ENCODE measurements at places on chromosomes 7 and 10.
A peak's percentile ranks its signal among the peaks of the same experiment; 100 is the strongest.

GRCh38 chr10:60314069-60314940 is 75.4 kb downstream of the ANK3 start:
- DNase-seq = no peak

- no peak for DNase-seq
These were observed 722.1 kb upstream of the CELF2 start for GRCh38 chr10:10295537-10295936.

DNA sequence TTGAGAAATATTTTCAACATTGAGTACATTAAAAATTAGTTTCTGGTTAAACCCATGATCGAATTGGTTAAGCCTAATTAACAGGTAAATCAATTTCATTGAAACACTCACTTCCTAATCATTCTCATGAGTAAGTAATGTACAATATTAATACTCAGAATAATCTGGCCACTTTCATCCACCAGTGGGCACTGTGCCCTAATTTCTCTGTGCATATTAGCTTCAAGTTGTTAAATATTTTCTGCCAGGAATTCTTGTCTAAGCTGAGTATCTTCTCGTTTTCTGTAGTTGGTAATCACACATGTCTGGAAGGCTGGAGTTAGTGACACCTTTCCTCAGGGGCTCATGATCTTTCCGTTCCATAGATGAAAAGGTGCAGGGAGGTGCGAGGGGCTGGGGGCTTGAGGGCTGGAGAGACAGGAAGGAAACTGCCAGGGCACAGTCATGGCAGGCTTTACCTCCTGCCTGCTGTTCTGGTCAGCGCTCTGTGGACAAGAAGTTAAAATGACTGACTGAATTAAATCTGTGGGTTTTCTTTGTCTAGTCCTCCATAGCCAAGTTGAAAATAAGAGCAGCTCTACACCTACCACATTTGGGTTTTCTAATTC is 71.9 kb downstream of the WIPF3 start:
- DNase-seq = peak; percentile 17

GRCh38 chr7:7553386-7553785 is 13.3 kb upstream of the MIOS start:
- DNase-seq = no peak

- DNase-seq = no peak
These were observed 951.6 kb downstream of the ANKRD7 start for GRCh38 chr7:119175911-119176627.

DNA sequence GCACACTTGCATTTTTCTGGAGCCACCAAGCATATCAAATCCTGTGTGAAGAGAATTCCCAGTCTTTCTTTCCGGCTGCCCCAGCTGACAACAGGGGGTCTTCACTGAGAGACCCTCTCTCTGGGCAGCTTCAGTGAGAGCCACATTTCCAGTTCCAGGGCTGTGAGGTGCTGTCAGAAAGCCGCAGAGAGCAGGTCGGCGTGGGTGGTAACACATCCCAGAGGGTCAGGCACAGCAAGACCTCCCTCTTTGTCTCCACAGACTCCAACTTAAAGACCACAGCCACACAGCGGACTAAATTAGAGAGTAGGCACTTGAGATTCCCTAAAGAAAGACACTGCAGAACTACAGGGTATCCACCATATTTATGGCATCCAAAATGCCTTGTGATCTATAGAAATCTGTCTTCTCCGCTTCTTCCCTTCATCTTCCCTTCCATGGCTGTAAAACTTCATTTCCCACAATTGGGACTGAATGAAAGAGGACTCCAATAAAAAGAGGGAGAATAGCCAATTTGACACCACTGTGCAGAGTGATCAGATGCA is 116.0 kb upstream of the C7orf33 start:
- DNase-seq = no peak

- no peak for DNase-seq
These were observed 116.7 kb upstream of the ZMIZ1 start for GRCh38 chr10:78952030-78952429.

GRCh38 chr7:28136420-28136819 is 44.2 kb downstream of the JAZF1 start:
- no peak for DNase-seq

DNA sequence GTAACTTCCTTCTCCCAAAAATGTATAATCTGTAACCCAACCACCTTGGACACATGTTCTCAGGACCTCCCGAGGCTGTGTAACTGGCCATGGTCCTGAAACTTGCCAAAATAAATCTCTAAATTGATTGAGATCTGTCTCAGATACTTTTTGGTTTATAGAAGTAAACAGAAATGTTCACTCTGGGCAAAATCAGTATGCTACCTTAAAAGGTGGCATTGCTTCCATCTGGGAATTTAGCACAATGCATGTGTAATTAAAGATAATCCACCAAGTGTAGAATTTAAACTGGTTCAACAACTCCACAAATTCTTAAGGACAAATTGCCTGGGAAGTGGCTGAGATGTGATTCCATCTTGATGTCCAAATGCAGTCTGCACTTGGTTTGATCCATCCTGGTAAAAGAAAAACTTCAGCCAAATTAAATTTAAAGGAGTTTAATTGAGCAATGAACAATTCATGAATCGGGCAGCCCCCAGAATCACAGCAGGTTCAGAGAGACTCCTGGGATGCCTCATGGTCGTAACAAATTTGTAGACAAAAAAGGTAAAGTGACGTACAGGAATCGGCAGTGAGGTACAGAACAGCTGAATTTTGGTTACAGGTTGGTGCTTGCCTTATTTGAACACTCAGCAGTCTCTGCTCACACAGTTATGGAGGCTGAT is 102.6 kb upstream of the PFKP start:
- DNase-seq = no peak

GRCh38 chr7:14639329-14639728 is 263.2 kb downstream of the DGKB start:
- DNase-seq = no peak

GRCh38 chr7:92648067-92648466 is 57.9 kb upstream of the FAM133B start:
- no peak for DNase-seq

DNA sequence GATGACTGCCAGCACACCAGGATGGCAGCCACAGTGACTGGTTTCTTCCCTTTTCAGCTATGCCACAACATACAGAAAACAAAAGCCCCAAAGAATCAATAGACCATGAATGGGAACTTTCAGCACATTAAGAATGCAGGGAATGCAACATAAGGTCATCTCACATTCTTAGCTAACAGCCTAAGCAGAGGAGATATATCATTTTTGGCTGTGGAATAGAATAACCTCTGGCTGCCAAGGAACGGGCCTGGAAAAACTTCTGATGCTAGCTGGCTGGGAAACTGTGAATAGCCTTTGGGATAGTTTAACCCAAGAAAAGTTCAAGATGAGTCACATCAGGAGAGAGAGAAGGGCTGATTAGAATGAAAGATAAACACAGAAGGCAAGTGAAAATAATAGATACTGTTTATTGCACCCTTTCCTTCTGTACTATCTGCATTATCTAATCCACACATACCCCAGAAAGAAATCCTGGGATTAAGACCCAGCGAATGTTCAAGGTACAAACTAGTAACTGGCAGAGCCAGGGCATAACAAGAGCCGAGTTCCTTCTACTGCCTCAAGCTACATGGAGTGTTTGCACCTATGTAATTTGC is 169.2 kb downstream of the SEMA3A start:
- no peak for DNase-seq

GRCh38 chr7:37411444-37412034 is 37.1 kb downstream of the ELMO1 start:
- DNase-seq = no peak

DNA sequence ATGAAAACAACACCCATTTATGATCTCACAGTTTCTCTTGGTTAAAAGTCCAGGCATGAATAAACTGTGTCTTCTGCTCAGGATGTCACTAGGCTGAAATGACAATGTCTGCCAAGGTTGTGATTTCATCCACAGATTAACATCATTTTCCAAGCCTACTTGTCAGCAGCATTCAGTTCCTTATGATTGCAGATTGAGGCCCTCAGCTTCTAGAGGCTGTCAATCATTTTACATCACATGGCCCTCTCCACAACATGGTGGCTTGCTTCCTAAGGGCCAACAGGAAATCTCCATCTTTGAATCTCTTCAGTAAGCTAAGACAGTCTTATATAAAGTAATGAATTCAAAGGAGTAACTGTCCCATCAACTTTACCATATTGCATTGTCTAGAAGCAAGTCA is 377.6 kb downstream of the ANKRD7 start:
- DNase-seq = no peak

DNA sequence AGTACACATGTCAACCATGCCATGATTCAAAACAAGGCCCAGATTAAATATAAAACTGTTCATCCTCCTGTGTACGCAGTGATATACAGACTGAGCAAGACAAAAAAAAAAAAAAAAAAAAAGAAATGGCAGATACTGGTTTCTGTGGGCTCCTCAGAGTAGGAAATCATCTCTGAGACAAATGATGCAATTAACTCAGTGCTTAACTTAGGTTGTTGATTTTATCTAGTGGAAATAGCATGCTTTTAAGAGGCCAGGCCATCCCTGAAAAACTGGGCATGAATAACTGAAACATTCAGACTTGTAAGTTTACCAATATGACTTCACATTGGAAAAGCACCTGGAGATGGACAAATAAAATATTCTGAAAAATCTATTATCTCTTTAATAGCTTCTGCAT is 69.0 kb downstream of the DKK1 start:
- DNase-seq = no peak

DNA sequence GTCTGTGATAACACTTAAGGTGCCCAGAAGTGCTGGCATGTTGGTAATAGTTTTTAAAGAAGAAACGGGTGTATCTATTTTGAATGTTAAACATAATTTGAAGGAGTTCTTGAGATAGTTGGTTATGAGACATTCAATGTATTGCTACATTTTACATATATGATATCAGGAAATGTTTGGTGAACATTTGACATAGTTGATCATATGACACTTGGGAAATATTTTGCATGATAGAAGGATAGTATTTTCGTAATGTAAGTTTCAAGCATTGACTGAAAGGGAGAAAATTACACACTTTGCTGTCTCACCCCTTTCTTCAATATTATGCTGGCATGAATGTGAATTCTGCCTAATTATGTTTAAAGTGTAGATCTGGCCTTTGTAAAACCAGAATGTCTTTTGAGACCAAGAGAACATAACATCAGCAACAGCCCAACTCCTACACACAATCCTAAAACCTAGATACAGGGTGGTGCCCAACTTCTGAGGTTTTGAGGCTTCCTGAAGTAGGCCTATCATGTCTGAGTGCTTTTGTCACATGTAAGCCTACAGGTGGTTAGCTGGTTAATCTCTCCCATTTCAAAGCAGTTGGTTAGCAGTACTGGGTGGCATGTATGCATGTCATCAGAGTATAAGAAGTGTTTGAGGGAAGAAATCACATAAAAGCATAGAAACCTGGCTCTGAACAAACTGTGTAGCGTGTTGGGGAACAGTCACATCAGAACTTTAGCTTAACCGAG is 2.1 kb downstream of the ADD3 start:
- DNase-seq = peak; percentile 80

DNA sequence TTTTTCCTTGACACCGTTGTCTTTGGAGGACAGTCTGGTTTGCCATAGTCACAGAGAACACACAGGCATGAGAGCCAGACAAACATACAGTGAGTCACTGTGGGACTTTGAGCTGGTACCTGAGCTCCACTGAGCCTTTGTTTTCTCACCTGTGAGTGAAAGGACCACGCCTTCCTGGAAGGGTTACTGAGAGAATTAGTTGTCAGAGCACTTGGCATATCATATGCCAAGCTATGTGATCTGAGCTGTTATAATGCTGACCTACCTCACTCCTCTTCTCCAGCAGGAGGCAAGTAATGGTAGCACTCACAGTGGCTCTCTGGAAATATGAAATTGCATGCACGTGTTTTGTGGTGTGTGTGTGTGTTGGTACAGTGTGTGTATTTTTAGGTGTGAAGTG is 59.7 kb downstream of the CXCL12 start:
- DNase-seq = no peak

DNA sequence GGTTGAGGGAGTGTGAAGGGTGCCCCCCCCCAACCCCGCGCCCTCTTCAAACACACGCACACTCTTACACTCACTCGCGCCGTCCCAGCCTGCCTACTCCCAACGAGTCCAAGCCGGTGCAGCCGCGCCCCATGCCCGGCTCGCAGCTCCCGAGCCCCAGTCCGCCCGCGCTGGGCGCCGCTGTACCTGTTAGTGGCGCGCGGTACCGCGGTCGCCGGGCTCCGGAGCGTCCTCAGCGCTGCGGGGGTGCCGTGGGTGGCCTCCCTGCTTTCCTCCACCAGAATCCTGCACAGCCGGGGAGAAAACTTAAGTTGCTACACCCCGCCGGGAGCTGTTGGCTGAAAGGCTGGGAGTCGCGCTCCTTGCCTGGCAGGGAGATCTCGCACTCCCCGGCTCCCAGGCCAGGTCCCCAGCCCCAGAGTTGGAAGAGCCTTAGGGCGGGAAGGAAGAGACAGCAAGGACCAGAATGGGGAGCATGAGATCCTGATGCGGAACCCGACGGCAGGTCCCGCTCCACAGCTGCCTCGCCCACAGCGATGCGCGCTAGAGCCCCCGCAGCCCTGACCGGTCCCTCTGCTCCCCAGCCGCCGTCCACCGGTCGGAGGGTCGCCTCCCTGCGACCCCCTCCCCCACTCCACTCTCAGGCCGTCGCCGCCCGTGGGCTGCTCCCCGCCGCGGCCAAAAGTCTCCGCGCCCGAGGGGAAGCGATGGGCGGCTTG is 863 bp downstream of the ST8SIA6 start:
- peak; percentile 29 for DNase-seq

DNA sequence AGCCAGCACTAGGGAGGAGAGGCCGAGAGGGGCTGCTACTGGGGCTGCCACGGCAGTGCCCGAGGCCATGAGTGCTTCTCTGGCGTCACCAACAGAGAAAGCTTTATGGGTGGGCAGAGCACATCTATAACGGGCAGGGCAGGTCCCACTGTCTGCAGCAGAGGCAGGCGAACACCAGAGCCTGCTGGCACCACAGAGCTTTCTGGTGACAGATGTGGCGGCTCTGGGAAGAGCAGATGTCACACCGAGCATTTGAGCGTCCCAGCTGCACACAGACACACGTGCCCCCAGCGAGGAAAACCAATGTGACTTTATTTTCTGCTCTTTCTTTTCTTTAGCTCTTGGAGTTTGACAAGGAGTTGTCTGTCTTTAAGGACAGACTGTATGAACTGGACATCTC is 20.5 kb downstream of the NKX6-2 start:
- no peak for DNase-seq

DNA sequence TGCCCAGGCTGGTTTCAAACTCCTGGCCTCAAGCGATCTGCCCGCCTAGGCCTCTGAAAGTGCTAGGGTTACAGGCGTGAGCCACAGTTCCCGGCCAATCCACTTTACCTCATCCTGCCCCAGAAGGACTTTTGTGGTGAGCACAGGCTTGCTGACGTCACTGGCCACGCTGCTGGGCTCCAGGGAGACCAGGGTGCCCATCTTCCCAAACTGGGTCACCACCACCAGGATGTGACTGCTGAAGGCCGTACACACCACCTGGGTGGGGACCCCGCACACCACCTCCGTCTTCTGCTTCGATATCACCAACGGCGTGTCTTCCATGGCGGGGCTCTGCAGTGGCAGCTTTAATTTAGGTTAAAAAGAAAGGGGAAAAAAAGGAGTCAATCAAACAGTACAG is 816 bp downstream of the PSMG3 start:
- peak; percentile 54 for DNase-seq

DNA sequence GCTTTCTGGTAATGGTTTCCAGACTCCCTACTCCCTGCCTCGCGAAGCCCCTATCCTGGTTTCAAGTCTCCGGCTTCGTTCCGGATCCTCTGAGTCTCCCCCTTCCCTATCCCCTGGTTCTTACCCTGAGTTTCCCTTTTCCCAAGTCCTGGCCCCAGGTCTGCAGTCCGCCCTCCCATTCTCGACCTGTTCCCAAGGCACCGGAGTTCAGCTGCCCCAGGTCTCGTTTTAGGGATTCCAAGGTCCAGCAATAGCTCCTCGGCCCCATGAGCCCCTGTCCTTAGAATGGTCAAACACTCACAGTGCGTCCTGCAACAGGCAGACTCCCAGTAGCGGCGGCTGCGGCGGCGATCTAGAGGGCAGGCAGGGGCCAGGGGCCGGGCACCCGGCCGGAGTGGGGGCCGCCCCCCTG is 274 bp downstream of the PITX3 start:
- DNase-seq = no peak

All from CD4-positive, alpha-beta T cell treated with Interleukin-1 beta for 1 hour (primary cell).